ENCODE measurements at places on chromosomes 5 and 9. TPM values are rescaled to one million over a fixed set of nuclear protein-coding genes. Genes with fewer than 3 reads are reported as not detected.

The ZNF484 gene
- total RNA-seq = 19.0 TPM

The FGF1 gene
- 2.9 TPM for total RNA-seq

The TOR1B gene
- 17.9 TPM for total RNA-seq

The SLC34A1 gene
- total RNA-seq = not detected

The CTXN3 gene
- not detected for total RNA-seq

The C5orf63 gene
- total RNA-seq = 0.90 TPM

The CDH18 gene
- total RNA-seq = 0.10 TPM

The NNT gene
- 49.1 TPM for total RNA-seq

The SLC36A2 gene
- total RNA-seq = not detected

Data from H7 (cell line).